ENCODE measurements at places on chromosomes 13 and 19.

DNA sequence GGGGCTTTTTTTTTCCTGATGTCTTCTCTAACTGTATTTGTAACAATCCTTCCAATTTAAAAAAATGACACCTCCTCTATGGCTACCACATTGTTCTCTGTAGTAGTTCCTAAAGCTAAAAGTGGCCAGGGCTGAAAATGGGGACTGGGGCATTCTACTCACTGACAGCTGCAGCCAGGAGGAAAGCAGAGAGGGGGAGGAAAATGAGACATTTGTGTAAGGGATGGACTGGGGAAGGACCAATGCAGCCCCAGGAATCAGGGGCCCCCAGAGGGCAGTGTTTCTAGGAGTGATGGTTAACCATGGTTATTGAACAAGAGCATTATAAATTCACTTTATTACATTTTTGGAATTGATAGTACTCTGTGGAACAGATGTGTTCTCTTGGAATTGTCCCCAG lies 34.3 kb upstream of the C1QTNF9 start:
- no peak for DNase-seq

DNA sequence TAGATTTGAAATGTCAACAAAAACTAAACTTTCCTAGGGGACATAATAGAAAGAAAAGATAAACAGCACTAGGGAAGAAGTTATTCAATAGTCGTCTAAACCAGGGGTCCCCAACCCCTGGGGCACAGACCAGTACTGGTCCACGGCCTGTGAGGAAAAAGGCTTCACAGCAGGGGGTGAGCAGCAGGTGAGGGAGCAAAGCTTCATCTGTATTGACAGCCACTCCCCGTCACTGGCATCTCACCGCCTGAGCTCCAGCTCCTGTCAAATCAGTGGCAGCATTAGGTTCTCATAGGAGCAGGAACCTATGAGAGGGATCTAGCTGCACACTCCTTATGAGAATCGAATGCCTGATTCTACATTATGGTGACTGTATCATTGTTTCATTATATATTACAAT lies 382.7 kb downstream of the MYO16 start:
- no peak for DNase-seq

DNA sequence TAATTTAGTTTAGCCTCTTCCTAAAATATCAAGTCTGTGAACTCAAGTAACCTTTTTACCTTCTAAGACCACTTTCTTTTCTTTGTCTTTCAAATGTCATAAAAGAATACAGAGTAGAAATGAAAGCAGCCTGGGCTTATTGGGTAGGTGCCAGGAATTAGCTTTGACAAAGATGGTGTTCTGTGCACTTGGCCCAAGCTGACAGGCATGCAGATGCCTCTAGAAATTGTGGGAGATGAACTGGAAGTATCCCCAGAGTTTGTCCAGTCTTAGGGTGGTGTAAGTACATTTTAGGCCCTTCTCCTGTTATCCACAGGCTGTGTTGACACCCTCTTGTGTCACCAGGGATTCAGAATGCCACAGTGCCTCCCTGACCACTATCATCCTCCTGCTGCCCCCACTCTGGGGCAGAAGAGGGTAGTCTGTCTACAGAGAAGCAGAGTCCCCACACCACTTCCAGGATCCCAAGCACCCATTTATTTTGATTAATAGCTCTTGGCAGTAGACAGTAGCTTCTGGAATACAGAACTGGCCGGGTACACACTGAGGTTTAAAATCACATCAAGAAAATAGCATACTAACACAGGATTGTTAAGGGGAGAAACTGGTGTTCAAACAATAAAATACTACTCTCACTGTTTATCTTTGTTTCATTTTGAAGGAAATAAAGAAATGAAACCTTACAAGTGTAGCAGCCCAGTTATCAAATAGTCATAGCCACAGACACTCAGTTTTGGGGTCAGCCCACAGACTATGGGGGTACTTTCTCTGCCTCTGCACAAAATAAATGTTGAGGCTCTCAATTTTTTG lies 343.2 kb downstream of the KCNRG start:
- DNase-seq: no peak

- DNase-seq: no peak
Measured at GRCh38 chr13:63731896-63732295, 2316.2 kb upstream of the PCDH20 start.

- DNase-seq: no peak
Measured at GRCh38 chr13:74625541-74625940, 491.3 kb upstream of the KLF12 start.

DNA sequence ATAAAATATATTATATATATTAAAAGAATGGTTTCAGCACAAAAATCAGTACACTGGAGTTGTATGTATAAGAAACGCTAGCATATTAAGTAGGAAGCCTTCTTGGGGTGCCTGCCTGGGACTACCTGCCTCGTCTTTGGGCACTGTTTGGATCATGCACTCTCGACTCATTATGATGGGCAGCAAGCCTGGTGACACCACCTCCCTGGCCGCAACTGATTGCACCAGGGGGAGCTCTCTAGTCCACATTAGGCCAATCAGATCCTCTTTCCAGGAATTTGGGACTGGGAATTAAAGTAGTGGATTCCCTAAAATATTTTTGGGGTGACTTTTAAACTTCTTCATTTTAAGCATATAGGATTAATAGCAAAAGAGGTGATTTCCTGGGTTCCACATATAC lies 56.0 kb upstream of the RGCC start:
- DNase-seq: no peak

GRCh38 chr19:51798062-51798461 lies 3.1 kb downstream of the FPR3 start:
- DNase-seq: no peak

DNA sequence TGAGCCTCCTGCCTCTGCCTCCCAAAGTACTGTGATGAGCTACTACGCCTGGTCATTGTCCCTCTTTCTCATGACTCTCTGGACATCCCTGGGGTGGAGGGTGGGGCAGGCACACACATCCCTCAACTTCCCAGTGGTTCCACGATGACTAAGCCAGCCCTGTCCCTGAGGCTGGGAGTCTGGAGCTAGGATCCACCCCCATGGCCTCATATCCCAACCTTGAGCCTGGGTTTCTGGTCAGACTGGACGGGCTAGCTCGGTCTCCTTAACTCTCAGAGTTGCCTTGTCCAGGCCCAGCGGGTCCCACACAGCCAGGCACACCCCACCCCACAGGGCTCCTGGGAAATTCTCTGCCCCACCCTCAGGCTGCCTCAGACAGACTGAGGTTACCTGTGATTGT lies 19.6 kb downstream of the IER2 start:
- DNase-seq: no peak

DNA sequence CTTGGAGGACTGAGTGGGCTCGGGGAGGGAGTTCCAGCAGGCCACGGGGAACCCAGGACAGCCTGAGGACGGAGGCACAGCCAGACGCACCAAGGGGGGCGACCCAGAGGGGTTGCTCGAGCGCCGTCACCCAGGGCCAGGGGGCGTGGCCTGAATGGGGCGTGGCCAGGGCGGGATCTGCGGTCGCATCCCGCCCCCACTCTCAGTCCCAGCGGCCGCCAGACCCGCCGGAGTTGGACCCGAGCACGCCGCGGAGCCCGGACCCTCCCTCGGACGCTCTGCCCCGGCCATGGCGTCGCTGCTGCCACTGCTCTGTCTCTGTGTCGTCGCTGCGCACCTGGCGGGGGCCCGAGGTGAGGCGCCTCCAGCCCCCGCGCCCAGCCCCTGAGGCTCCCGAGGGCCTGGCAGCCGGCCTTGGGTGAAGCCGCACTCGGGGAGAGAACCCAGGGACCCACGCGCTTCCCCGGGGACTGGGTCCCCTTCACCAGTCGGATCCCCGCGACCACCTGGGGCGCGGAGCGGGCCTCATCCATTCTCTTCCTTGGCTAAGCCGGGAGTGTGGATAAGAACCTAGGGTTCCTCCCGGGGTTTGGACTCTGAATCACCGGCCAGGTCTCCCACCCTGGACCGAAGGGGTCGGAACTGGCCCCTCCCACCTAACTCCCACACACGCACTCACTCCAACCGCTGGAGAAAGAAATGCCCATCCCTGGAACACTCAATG lies at the start of gene CILP2:
CILP2 (plus strand) TSS at position 205 of the 724 bp plus-strand sequence; CDS start at position 290, 85 bp downstream.
- no peak for DNase-seq
